ENCODE measurements at places on chromosomes 4 and X. TPM values are rescaled to one million over a fixed set of nuclear protein-coding genes. Genes with fewer than 3 reads are reported as not detected.

GRCh38 chr4:172652369-172652768, 516.2 kb upstream of the GALNT7 start:
- no peak for ATAC-seq

The MRPS18C gene
- total RNA-seq, result 51.4 TPM

GRCh38 chr4:166064721-166065120, 191.7 kb downstream of the TLL1 start:
- ATAC-seq, result peak; percentile 91

- ATAC-seq, result no peak
Measured at GRCh38 chrX:14872355-14872754, 514 bp downstream of the FANCB start.

GRCh38 chrX:13066391-13066790, 22.0 kb upstream of the FAM9C start:
- no peak for ATAC-seq

GRCh38 chr4:147830102-147830463, 98.2 kb downstream of the ARHGAP10 start:
- ATAC-seq, result no peak

- ATAC-seq, result no peak
Measured at GRCh38 chr4:104424989-104425388, 69.7 kb downstream of the CXXC4 start.
